ENCODE measurements at places on chromosomes 12 and 14.
A peak's percentile ranks its signal among the peaks of the same experiment; 100 is the strongest.

DNA sequence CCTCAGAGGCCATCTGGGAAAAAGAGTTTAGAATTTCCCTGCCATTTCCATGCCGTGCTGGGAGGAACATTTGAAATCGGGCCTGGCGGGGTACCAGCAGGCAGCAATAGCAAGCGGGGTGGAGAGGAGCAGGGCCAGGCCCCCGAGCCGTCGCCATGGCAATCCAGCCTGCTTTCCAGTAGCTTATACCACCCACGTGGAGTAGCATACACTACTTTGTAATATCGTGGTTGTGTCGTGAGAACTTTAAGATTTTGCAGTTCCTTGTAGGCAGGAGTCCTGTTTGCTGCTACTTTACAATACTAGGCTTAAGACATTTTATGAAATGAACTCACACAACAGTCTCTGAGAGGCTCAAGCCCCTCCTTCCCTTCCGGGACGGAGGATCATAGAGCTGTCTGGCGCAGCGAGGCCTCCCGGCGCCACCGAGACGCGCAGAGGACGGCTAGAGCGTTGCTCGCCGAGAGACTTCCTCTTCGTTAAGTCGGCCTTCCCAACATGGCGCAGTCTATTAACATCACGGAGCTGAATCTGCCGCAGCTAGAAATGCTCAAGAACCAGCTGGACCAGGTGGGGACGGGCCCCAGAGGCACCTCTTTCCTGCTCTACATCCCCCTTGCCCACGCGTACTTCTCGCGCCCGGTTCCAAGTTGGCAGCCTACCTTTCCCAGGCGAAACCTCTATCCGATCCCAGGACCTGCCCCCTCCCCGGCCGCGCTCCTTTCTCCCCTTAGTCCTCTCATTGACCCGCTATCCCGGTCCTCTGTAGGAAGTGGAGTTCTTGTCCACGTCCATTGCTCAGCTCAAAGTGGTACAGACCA, at the start of gene PFDN5:
Gene PFDN5, plus strand, starts transcription at position 473 of the 821 bp plus-strand sequence. Its CDS starts 26 bp downstream, at position 499.
- DNase-seq: peak; percentile 89

GRCh38 chr12:50082644-50083043, 2.5 kb upstream of the SMARCD1 start:
- DNase-seq: peak; percentile 80

DNA sequence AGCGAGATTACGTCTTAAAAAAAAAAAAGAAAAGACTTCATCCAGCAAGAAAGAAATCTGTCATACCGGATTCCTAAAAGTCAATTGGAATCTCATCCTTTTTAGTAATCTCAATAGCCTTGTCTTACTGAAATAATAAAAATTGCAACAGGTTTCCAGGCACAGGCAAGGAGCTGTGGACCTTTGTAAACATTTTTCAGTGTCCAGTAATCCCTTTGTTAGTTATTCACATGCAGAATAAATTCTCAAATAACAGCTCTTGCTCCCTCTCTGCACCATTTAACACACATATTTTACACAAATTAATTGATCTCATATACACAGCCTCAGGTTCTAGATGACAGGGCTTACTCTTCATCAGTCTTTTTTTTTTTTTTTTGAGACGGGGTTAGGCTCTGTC, 22.0 kb upstream of the CALM1 start:
- DNase-seq: no peak

- no peak for DNase-seq
Observed at GRCh38 chr12:85866986-85867776, 6.9 kb upstream of the NTS start.

DNA sequence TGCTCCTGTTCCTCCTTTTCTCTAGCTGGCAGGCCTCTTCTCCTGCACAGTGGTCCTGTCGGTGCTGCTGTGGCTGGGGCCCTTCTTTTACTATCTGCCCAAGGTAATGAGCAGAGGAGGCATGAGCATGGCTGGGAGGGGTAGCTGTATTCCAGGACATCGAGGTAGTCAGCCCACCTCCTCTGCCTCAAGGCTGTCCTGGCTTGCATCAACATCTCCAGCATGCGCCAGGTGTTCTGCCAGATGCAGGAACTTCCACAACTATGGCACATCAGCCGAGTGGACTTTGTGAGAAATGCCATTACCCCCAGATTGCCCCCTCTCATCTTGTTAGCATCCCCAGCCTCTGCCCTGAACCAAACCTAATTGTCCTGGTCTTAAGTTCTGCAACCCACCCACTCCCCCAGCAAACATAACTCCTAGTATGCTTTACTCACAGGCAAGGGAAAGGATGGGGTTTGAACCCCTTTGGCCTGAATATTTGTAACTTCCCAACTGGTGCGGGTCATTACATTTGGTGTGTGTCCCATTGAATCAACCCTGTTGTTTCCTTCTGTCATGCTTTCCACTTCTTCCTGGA, 9.1 kb downstream of the B4GALNT1 start:
- DNase-seq: no peak

- DNase-seq: no peak
Observed at GRCh38 chr12:3152011-3152511, 74.9 kb downstream of the TSPAN9 start.

GRCh38 chr14:90409209-90409730, 12.4 kb downstream of the CALM1 start:
- DNase-seq: peak; percentile 71

DNA sequence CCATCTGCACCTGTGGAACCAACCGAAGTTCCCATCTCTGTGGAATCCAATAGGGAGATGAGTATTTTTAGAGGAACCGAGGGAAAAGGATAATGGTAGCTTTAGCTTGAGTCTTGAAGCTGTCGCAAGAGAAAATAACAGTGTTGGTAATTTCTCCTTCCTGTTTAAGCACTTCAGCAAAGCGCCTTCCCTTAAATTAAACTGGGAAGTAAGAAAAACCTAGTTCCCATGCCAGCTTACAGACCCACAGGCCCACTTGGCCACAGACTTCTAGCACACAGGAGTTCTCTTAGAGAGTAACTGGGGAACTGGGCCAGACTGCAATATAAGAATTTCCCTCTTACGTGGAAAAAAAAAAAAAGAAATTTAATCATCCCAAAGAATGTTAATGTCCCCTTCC, 223.8 kb downstream of the EFCAB11 start:
- no peak for DNase-seq

GRCh38 chr12:32229971-32230612, 123.4 kb downstream of the BICD1 start:
- no peak for DNase-seq

DNA sequence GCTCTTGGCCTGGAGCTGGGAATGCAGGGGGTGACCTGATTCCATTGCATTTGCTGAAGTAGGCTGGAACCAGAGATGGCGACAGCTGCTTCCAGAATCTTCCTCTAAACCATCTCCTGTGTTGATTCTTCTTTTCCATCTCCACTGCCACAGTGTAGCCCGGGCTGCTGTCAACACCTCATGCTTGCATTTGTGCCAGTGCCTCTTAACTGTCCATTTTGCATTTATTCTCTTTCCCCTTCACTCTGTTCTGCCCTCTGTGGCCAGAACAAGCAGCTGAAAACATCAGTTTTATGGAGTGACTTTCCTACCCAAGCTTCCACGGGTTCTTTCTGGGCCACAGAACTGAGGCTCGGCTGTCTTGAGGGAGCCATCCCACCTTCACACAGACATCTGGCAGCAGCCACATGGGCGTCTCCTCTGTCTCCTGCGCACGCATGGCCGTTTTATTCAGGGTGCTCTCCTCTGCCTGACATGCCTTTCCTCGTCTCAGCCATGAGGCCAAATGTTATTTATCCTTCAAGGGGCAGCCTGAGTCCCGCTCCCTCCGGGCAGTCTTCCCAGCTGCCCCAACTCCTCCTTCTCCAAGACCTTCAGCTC, 51.7 kb downstream of the SMOC1 start:
- DNase-seq: no peak

GRCh38 chr14:101503431-101504095, 57.7 kb upstream of the DIO3 start:
- DNase-seq: peak; percentile 2

- no peak for DNase-seq
Observed at GRCh38 chr14:93943052-93943451, 15.9 kb downstream of the FAM181A start.

GRCh38 chr14:77640756-77641533, 24.5 kb upstream of the SPTLC2 start:
- no peak for DNase-seq
